Central memory CD8-positive, alpha-beta T cell (primary cell): ENCODE measurements at places on chromosomes 16 and 17.

GRCh38 chr16:60123392-60124023 lies 1389.4 kb upstream of the GOT2 start:
- DNase-seq: no peak

- no peak for DNase-seq
Measured at GRCh38 chr17:7867881-7868329, 10.1 kb downstream of the CYB5D1 start.

DNA sequence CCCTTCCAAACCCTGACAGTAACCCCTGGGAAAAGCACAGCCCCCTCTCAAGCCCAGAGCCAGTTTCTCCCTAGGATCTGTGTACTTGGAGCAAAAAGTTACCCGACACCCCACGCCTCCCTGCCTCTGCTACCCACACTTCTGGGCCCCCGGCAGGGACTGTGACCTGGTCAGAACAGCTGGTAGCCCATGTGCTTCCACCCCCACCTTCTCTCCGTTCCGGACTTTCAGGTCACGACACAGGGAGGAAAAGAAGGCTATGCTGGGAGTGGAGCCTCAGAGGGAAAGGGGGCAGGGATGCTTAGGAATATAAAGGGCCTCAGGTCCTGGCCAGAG lies 6.4 kb downstream of the PPY start:
- DNase-seq: no peak

- no peak for DNase-seq
Measured at GRCh38 chr16:81806696-81807095, 27.6 kb downstream of the PLCG2 start.

DNA sequence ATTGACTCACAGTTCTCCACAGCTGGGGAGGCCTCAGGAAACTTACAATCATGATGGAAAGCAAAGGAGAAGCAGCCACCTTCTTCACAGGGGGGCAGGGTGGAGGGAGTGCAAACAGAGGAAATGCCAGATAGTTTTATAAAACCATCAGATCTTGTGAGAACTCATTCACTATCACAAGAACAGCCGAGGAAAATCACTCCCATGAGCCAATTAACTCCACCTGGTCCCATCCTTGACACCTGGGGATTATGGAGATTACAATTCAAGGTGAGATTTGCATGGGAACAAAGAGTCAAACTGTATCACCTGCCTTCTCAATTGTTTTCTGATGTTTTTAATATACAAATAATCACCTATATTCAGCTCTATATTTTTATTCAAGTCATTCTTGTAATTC lies 1527.3 kb upstream of the GOT2 start:
- no peak for DNase-seq

- DNase-seq: no peak
Measured at GRCh38 chr16:84379008-84379708, 10.8 kb downstream of the ATP2C2 start.

- no peak for DNase-seq
Measured at GRCh38 chr17:47297661-47298400, 25.9 kb upstream of the EFCAB13 start.

- no peak for DNase-seq
Measured at GRCh38 chr17:57355090-57355859, 99.0 kb downstream of the MSI2 start.

GRCh38 chr17:71985111-71986039 lies 135.4 kb upstream of the SOX9 start:
- no peak for DNase-seq

DNA sequence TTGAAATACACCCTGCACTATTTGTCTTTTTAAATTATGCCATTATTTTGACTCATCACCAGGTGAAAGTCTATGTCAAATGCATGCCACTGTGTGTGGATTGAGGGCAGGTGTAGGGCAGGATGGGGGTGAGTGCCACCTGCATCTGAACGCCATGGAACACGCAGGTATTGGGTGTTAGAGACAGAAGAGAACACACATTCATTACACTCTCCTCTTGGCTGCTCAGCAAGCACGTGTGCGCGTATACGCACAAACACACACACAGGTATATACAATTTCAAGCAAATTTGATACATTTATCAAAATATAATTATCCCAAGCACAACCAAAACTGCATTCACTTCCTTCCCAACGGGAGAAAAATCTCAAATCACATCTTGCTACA lies 268.9 kb downstream of the NTN1 start:
- no peak for DNase-seq

DNA sequence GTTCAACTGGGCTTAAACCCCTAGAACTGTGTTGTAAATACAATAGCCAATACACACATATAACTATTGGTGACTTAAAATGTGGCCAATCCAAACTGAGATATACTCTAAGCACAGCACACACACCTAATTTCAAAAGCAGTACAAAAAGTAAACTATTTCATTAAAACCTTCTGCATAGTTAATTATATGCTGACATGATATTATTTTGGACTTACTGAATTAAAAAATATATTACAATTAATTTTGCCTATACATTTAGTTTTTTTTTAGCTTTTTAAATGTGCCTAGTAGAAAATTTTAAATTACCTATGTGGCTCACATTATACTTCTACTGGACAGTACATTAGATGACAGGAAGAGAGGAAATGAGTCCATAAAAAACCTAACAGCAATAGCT lies 21.5 kb downstream of the MED13 start:
- no peak for DNase-seq

GRCh38 chr16:86844695-86845094 lies 266.3 kb downstream of the FOXL1 start:
- no peak for DNase-seq

DNA sequence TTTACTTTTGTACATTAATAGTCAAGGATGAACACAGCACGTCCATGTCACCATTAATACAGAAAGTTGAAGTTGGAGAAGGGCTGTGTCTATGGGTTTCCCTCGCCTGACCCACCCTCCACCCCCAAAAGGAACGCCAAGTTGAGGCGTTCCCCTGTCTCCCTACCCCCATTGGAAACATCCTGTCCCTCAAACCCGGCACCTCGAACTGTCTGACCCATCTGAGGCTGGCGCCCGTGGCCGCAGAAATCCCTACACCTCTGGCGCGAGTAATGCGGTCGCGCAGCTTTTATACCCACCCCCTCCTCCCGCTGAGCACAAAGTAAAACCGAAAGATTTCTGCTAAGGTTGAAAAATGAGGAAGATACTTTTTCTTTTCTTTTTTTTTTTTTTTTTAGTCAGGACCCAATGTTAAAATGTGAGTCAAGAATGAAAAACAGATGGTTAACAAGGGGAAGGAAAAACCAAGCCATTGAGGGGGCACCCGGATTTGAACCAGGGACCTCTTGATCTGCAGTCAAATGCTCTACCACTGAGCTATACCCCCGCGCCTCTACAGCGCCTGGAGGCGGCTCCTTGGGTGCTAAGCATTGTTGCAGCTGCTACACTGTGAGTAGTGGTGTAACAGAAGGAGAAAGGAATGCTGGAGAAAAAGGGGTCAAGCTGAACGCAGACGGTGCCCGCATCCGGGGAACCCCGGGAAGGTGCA lies 887 bp upstream of the LASP1 start:
- DNase-seq: peak; percentile 89

GRCh38 chr17:54372069-54372749 lies 528.4 kb upstream of the TOM1L1 start:
- DNase-seq: no peak

DNA sequence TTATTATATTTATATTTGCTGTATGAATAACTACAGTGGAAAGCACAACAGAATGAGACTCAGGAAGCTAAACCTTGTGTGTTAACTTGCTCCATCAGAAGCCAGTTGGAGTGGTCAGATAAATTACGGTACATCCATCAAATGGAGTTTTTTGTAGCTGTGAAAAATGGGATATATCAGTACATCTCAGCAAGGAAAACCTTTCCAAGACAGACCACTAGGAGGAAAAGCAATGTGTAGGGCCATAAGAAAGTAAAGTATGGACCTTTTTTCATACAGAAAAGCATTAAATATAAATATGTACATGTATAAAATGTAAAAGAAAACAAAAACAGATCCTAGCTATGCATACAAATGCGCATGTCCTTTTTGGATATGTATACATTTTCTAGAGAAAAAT lies 403.8 kb upstream of the CDH11 start:
- no peak for DNase-seq

- DNase-seq: no peak
Measured at GRCh38 chr17:8887834-8888703, 20.6 kb upstream of the PIK3R6 start.

DNA sequence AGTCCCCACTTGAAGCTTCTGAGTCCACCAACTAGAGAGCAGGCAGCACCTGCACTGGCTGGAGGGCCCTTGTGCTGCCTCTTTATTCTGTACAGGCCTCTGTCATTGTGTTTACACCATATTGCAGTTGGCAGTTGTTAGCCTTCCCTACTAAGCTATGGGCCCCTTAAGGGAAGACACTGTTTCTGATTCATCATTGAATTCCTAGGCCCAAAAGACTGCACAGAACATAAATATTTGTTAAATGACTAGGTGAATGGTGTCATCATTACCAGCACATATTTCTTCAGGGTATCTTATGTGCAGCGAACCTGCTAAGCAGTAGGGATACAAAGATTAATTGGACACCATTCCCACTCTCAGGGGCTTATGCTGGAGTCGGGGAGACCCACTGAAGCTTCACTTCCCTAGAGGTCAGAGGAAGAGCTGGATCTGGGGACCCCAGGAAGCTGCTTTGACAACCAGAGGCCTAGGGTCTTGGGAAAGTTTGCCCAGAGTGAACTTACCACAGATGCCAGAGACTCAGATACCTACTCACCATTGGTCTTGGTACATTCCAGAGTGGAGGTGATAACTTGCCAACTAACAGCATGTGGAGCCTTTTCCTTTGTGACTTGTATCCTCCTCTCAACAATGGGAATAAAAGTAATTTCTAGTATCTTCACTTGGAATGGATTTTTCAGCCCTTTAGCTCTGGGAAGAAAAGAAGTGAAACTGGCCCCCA lies 28.7 kb upstream of the DDX52 start:
- DNase-seq: no peak

- DNase-seq: no peak
Measured at GRCh38 chr16:50502616-50503011, 45.6 kb upstream of the NKD1 start.

GRCh38 chr17:63987221-63988126 lies 10.7 kb upstream of the PRR29 start:
- DNase-seq: no peak

- no peak for DNase-seq
Measured at GRCh38 chr17:7043497-7044198, at the start of gene SLC16A11. Gene SLC16A11 (minus strand): TSS chr17:7044092. CDS start chr17:7043513, 579 bp downstream.

- DNase-seq: no peak
Measured at GRCh38 chr16:25065899-25066298, 45.6 kb upstream of the LCMT1 start.

DNA sequence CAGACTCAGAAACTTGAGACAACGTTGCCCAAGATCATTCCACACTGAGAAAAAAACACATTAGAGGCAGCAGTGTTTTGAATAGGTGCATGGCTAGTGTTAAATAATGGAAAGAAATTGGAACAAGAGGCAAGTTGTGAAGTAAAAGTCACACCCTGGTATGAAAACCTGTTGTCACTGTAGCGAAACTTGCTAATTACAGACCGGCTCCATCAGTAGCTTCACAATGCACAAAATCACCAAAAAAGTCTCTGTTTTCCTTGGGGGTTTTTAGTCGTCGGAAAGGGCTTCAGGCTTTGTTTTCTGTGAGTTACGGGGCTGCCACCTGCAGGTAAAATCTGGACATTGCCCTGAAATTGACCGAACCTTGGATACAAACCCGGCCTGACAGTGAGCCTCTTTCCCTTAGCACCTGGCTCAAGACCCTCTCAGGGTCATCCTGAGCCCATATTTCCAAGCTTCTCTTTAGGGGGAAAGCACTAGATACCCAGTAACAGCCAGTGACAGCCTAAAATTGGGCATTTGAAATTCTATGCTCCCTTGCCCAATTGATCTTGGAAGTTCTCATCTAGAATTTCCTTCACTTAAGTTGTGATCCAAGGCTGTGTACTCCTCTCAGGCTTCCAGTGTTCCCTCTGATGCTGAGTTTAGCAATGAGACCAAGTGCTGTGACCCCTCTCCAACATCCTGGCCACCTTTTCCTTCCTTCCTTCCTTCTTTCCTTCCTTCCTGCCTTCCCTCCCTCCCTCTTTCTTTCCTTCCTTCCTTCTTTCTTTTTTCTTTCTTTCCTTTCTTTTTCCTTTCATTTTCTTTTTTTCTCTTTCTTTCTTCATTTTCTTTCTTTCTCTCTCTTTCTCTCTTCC lies 7.2 kb upstream of the GRB2 start:
- peak; percentile 69 for DNase-seq

DNA sequence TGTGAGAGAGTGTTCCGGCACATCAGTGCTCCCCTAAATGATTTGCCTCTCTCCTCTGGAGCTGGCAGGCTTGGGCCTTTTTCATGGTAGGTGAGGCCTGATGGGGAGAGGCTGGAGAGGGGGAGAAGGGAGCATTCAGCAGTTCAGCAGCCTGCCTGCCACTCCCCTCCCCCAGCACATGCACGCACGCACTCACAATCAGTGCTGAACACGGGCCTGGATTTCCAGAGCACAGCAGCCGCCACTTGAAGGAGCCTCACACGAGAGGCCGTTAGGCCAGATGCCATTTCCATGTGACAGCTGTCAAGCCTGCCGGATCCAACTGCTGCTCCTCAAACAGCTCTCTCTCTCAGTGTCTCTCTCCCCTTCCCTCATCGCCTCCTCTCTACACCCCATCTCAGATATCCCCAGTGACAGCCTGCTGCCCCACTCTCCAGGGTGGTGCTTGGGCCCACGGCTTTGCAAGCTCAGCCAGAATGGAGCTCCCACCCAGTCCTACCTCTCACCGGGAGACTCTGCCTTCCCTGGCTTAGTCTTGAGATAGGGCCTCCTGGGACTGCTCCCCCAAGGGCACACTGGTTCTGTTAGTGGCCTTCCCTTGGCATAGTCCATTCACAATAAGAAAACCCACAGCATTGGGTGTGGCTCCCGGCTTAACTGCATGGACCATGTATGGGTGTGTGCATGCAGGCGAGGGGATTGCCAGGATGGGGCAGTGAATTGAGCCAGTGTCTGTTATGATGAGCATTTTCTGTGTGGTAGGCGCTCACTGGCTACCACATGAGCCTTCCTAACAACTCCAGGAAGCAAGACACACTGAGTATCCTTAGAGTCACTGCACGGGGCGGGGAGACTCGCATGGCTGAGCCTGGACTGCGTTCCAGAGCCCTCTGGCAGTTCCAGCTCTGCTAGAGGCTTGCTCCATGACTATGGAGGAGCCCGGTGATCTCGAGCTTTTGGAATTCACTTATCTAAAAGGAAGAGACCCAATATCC lies 226.2 kb downstream of the CCDC182 start:
- DNase-seq: no peak

GRCh38 chr17:69913216-69913615 lies 161.8 kb upstream of the KCNJ16 start:
- DNase-seq: no peak
